ENCODE measurements at places on chromosomes 16 and 17. TPM values are rescaled to one million over a fixed set of nuclear protein-coding genes. Genes with fewer than 3 reads are reported as not detected.

Gene KRTAP4-6
- not detected for polyA plus RNA-seq

Gene HOXB7
- 1.2 TPM for polyA plus RNA-seq

Gene ADGRG3
- polyA plus RNA-seq = 1.8 TPM

Gene ADAMTS18
- polyA plus RNA-seq = 0.02 TPM

Gene LRRC37A
- 0.64 TPM for polyA plus RNA-seq

- no peak overlapping the region for H3K4me3 ChIP-seq
- DNase-seq = no peak
- H3K27ac ChIP-seq = no peak overlapping the region
- H3K4me1 ChIP-seq = peaks cover 3% of the 10 kb centered on the region
Measured at GRCh38 chr17:81958633-81959342, 2.2 kb downstream of the NOTUM start.

DNA sequence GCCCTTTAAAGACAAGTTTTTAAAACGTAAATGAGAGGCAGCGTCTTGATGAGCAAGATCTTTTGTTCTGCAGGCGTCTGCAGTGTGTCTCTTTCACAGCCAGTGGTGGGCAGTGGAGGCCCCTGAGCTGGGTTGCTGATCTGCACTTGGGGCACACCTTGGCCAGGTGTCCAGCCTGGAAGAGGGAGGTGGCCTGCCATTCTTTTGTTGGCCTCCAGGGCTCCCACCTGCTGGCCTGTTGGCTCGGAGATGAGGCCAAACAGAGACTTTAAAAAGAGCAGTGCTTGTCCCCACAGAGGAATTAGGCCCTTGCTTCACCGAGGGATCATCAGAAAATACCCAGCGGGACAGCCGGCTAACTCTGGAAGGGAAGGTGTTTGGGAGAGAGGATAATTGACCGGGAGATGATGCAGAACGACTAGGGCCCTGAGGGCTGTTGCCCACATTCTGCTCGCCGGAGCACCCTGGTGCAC is 145.9 kb upstream of the PLCG2 start:
- no peaks in the 10 kb centered on the region for H3K36me3 ChIP-seq
- H3K4me3 ChIP-seq = no peak overlapping the region
- H3K27ac ChIP-seq = peak overlapping the region; percentile 68
- no peak for DNase-seq
- H3K27me3 ChIP-seq = no peaks in the 10 kb centered on the region

DNA sequence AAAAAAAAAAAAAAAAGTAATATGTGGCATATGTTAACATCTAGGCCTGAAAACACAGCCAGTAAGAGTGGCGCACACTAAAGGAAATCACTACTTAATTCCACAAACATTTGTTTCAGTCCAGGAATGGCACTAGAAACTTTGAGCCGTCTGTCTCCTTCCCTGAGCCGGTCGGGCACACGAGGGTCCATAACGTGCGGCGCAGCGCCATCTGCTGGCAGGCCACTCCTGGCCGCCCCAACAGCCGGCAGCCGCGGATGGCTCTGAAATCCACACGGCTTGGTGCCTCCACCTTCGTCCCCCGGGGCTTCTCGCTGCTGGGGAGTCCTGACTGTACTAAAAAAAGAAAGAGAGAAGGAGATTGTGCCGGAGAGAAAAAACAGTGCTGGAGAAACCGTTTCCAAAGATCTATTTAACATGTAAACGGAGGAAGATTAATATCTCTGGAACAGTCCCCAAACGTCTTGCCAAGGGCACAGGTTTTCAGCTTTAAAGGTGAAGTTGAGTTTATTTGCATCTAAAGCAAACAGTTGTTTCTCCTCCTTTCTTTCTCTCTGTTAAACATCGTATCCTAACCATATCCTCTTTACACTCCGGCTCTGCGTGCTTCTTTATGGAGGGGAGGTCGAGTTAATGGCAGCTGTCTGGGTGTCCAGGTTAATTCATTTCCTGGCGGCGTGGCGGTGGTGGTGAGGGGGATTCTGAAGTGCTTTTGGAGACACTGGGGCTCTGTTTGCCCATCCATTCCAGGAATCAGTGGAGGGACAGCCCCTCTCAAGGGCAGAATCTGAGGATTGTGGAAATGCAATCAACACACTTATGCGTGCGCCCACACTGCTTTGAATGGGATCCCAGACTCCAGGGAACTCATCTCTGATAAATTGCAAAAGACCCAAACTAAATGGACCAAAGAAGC is 611.3 kb upstream of the SALL1 start:
- H3K4me1 ChIP-seq = no peaks in the 10 kb centered on the region
- H3K4me3 ChIP-seq = no peak overlapping the region
- peaks cover 48% of the 10 kb centered on the region for H3K27me3 ChIP-seq
- no peak overlapping the region for H3K27ac ChIP-seq
- DNase-seq = peak; percentile 85

DNA sequence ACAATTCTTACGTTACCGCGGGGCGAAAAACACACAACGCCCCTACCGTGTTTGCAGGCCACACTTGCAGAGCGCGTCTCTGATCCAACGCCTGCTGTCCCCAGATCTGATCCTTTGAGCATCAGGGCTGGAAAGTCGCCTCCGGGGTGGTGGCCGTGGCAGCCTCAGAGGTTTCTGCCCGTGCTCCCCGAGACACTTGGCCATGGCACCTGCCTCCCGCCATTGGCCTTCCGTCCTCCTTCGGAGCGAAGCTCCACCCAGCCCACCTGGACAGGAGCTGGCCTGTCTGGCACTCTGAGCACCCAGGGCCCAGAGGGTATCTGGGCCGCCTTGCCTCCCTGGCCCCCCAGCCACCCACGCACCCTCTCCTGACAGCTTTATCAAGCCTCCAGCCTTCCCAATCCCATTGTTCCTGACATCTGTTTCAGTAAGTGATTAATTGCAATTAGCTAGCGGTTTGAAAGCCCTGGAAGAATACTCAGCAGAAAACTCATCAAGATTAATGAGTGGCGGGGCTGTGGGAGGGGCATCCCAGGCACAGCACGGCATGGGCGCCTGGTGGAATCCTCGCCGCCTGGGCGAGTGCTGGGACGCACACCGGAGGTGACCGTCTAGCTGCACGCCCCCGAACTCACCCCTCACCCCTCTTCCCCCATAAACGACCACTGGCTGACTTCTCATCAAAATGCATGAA is 181.5 kb upstream of the GSE1 start:
- H3K27ac ChIP-seq = no peak overlapping the region
- no peaks in the 10 kb centered on the region for H3K36me3 ChIP-seq
- no peaks in the 10 kb centered on the region for H3K27me3 ChIP-seq

GRCh38 chr16:49366669-49367068 is 6.9 kb upstream of the C16orf78 start:
- H3K27ac ChIP-seq = no peak overlapping the region
- DNase-seq = no peak
- H3K4me3 ChIP-seq = no peak overlapping the region
- no peaks in the 10 kb centered on the region for H3K27me3 ChIP-seq
- no peaks in the 10 kb centered on the region for H3K4me1 ChIP-seq

- H3K4me1 ChIP-seq = no peaks in the 10 kb centered on the region
- DNase-seq = no peak
- H3K27ac ChIP-seq = no peak overlapping the region
- peaks cover 8% of the 10 kb centered on the region for H3K36me3 ChIP-seq
- no peaks in the 10 kb centered on the region for H3K27me3 ChIP-seq
Measured at GRCh38 chr17:607361-608147, 107.1 kb downstream of the VPS53 start.

- no peaks in the 10 kb centered on the region for H3K4me1 ChIP-seq
- H3K4me3 ChIP-seq = no peak overlapping the region
- no peak for DNase-seq
- no peaks in the 10 kb centered on the region for H3K27me3 ChIP-seq
- H3K36me3 ChIP-seq = no peaks in the 10 kb centered on the region
Measured at GRCh38 chr16:6977291-6977690, 355.4 kb upstream of the RBFOX1 start.
